Peyer's patch (tissue), 4 donors: ENCODE measurements at places on chromosomes 4 and X. TPM values are rescaled to one million over a fixed set of nuclear protein-coding genes. Genes with fewer than 3 reads are reported as not detected.

The PRIMPOL gene
- 32.2 TPM for total RNA-seq

The ZNF732 gene
- total RNA-seq = not detected

The UGT2A3 gene
- total RNA-seq = 426 TPM

The AIMP1 gene
- total RNA-seq = 18.3 TPM

The SMIM10 gene
- total RNA-seq = 2.4 TPM

The ZBED1 gene
- 56.0 TPM for total RNA-seq

The NAT8L gene
- not detected for total RNA-seq

The SOX3 gene
- not detected for total RNA-seq
